GM23248 (cell line): ENCODE measurements at places on chromosomes 3 and 15.

- DNase-seq, result peak; percentile 79
Measured at GRCh38 chr3:194277104-194277785, 73.9 kb downstream of the CPN2 start.

GRCh38 chr15:25180606-25181292 lies 226.0 kb downstream of the SNRPN start:
- DNase-seq, result no peak

GRCh38 chr15:100772892-100773520 lies 106.6 kb upstream of the ALDH1A3 start:
- DNase-seq, result no peak

GRCh38 chr3:161548301-161548700 lies 51.7 kb downstream of the OTOL1 start:
- DNase-seq, result no peak

DNA sequence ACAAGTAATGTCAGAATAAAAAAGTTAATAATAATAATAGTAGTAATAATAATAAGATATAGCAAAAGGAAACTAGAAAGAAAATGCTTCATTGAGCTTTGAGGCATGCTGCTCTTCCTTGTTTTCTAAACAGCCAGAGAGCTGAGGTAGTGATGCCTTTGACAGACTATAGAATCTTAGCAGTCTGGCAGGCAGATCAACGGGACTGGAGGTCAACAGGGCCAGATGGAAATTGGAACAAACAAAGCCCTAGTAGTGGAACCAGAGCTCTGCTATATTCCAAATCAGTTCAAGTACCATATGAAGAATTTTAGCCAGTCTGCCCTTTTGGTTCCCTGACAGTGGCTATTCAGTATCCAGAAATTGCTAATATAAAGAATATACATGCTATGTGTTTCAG lies 278.6 kb downstream of the NLGN1 start:
- no peak for DNase-seq

- DNase-seq, result peak; percentile 24
Measured at GRCh38 chr3:13040361-13041074, 32.7 kb downstream of the IQSEC1 start.

DNA sequence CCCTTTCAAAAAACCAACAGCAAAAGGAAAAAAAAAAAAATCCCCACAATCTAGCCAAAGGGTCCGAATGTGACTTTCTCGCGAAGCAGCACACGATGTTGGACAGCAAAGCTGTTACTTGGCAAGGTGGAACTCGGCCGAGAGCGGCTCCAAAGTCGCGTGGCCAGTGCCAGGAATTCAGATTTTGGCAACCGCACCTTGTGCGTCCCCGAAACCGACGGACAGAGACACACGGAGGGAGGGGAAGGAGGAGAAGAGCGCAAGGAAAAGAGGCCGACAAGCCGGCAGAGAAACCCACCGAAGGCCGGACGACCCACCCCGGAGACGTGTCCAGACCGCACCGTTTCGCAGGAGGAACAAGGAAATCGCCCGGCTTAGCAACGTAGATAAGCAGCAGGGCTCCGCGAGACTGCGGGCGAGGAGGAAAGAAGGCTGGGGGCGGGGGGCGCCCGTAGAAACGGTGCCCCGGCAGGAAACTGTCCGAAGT lies 517.3 kb downstream of the MECOM start:
- peak; percentile 66 for DNase-seq

GRCh38 chr3:122427857-122428471 lies 12.1 kb upstream of the WDR5B start:
- DNase-seq, result peak; percentile 48
